ENCODE measurements at places on chromosomes 3 and 15.

DNA sequence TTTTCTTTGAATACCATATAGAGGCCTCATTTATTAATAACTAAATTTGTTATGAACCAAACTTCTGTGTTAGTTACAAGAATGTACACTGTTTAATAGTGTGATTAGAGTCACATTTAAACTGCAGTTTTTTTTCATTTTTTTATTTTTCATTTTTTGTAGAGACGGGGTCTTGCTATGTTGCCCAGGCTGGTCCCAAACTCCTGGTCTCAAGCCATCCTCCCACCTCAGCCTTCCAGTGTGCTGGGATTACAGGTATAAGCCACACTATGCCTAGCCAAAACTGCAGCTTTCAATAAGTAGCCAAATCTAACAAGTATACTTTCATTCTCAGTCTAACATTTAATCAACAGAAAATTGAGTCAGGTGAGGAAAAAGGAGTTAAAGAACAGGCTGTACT is 10.2 kb upstream of the ATP11B start:
- no peak for DNase-seq

GRCh38 chr3:178388473-178388872 is 147.8 kb upstream of the KCNMB2 start:
- no peak for DNase-seq

DNA sequence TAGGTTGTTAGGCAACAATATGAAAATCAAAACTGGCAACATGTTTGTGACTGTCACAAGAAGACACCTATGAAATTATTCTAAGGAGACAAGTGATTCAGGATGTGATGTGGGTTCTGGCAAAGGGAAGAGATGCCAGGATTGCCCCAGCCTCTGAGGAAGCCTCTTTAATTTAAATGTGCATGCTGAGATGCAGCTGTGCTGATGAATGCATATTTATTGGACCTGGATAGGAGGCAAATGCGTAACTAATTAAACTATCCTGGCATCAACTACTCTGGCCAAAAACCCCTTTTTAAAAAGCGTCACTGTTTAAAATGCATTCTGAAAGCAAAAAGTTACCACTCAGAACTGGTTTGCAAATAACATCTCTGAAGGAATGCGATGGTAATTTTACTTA is 176.5 kb upstream of the DPH6 start:
- no peak for DNase-seq

- no peak for DNase-seq
Measured at GRCh38 chr15:22974745-22975144, 5.4 kb downstream of the CYFIP1 start.

DNA sequence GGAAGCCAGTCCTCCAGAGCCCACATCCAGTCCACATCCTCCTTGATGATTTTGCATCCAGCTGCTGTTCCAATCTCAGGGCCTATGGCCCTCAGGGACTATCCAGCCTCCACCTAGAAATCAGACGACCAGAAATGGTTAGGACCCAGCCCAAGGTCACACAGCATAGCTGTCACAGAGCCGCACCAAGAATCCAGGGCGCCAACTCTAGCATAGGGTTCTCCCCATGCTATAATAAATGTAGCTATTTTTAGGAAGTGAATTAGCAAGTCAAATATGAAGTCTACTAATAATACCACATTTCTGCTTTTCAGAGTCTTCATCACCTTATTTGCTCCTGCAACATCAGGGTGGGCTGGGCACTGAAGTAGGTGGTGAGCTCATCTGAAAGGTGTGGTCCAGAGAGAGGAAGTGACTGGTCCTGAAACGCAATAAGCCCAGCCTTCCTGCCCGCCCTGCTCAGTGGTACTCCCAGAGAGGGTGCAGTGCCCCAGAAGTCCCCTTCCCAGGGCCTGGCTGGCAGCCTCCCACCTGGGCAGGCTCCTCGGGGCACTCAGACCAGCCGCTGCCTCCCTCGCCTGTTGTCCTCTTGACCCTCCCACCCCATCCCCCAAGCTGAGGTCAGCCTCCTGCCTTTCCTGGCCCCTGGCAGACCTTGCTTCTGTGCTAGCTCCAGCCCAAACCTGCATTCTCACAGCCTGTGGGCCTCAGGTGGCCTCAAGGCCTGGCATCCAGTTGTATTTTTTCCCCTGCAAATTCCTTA is 17.6 kb upstream of the CYP11A1 start:
- peak; percentile 55 for DNase-seq

GRCh38 chr3:196506687-196507086 is 3.1 kb upstream of the RNF168 start:
- DNase-seq = no peak

- DNase-seq = no peak
Measured at GRCh38 chr3:67290438-67290837, 292.3 kb downstream of the KBTBD8 start.

DNA sequence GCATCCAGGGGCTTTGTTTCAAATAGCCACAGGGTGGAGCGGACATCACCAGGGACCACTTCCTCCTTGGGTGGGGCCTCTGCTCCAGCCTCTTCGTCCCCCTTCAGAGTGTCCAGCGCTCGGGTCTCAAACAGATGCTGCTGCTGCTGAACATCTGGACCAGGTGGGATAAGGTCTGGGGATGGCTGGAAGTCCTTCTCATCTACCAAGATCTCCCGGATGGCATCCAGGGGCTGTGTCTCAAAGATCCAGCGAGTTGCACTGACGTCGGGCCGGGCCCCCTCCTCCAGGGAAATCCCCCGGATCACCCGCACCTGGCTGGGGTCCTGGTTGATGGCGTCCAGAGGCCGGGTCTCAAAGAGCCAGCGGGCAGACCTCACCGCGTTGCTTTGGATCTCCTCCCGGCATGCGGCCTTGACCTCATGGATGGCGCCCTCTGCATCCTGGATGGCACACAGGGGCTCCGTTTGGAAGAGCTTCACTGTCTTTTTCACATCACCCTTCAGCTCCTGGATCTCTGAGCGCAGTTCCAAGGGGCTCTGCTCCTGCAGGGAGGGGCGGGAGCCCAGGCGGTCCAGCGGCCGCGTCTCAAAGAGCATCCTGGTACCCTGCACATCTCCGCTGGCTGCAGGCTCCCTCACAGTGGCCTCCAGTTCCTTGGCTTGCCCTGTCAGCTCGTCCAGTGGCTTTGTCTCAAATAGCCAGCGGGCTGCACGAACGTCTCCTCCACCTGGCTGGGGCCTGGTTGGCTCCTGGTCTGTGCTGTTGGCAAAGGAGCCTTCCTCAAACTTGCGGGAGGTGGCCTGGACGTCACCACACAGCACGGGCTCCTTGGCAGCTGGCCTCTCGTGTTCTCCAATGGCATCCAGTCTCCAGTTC is 3.9 kb downstream of the XIRP1 start:
- no peak for DNase-seq

GRCh38 chr3:46881596-46882376 is 4.3 kb downstream of the PTH1R start:
- DNase-seq = no peak

- DNase-seq = no peak
Measured at GRCh38 chr3:130991126-130991525, 35.5 kb downstream of the ASTE1 start.
